ENCODE measurements at places on chromosomes 5 and 9. TPM values are rescaled to one million over a fixed set of nuclear protein-coding genes. Genes with fewer than 3 reads are reported as not detected.

- DNase-seq, result no peak
These were observed 4.1 kb upstream of the ZFYVE16 start for GRCh38 chr5:80403782-80404181.

DNA sequence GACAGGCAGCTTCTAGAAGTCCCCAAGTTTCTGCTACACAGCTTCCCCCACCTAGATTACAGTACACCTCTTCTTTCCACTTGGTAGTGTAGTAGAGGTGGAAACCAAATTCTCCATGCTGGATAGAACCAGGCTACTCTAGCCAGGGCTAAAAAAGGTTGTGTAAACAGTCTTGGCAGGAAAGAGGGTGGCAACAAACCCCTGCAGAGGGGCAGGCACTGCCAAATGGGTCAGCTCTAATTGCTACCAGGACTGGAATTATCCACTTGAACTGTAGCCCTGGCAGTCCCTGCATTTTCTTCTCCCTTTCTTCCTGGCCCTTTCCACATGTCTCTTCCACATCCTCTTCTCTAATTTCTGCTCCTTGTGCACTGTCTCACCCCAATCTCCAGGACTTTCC, 24.8 kb downstream of the RANBP3L start:
- no peak for DNase-seq

- no peak for DNase-seq
These were observed 282.9 kb upstream of the MAP3K1 start for GRCh38 chr5:56532466-56532865.

- DNase-seq, result no peak
These were observed 84.1 kb downstream of the FEM1C start for GRCh38 chr5:115460472-115460871.

SEMA5A gene
- 34.8 TPM for total RNA-seq

SPINK4 gene
- not detected for total RNA-seq

PDLIM4 gene
- 15.0 TPM for total RNA-seq
